NCI-H146 (cell line): ENCODE measurements at places on chromosomes 13 and 19.

DNA sequence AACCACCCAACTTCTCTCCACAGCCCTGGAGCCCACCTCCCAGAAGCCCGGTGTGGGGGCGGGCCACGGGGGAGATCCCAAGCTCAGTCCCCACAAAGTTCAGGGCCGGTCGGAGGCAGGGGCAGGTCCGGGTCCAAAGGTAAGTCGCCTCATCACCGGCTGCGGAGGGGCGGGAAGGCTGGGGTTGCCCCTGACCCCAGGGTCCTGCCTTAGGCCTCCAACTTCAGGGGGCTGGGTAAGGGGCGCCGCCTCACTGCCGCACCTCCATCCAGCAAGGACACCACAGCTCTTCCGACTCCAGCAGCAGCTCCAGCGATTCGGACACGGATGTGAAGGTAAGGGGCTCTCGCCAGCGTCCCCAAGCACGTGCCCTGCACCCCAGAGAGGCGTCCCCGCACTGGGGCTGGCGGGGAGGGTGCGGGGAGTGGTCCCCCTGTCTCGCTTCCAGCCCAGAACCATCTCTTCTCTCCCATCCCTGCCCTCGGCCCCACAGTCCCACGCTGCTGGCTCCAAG, 358 bp downstream of the C19orf33 start:
- DNase-seq: no peak

DNA sequence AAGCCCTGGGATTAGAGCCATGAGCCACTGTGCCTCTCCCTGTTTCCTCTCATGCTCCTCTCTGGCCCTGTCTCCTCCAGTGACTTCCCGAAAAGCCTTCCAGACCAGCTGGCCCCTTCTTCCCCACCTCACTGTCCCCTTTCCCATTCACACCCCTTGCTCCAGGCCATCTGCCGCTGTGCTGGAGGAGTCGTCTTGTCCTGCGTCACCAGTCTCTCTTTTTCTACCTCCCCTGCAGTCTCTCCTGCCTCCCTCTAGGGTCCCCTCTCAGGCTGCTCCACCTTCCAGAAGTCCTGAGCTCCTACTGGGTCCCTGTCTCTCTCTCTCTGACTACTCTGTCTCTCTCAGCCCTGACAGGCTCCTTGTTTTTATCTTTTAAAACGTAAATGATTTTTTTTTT, 5.3 kb upstream of the FFAR1 start:
- no peak for DNase-seq

GRCh38 chr13:46639033-46639981, 86.3 kb downstream of the LRCH1 start:
- DNase-seq: no peak

DNA sequence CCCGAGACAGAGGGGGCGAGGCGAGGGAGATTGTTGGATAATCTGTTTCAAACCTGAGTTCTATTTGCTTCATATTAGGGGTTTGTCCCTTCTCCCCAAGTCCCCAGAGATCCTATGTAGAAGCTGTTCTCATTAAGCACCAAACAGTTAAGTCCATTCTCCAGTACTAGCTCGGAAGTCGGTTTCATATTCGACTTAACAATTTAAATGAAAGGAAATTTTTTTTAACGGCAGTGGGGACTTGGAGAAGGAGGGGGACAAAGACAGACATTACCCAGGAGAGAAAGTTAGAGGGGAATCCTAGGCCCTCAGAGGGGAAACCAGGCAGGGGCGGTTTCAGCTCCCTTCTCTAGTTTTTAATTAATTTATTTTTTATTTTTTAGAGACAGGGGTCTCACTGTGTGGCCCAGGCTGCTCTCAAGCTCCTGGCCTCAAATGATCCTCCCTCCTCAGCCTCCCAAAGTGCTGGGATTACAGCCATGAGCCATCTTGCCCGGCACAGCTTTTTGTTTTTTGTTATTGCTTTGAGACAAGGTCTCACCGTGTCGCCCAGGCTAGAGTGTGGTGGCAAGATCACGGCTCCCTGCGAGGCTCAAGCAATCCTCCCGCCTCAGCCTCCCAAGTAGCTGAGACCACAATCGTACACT, 13.7 kb upstream of the TLE2 start:
- DNase-seq: no peak

GRCh38 chr13:42733046-42733445, 48.3 kb upstream of the FAM216B start:
- no peak for DNase-seq

DNA sequence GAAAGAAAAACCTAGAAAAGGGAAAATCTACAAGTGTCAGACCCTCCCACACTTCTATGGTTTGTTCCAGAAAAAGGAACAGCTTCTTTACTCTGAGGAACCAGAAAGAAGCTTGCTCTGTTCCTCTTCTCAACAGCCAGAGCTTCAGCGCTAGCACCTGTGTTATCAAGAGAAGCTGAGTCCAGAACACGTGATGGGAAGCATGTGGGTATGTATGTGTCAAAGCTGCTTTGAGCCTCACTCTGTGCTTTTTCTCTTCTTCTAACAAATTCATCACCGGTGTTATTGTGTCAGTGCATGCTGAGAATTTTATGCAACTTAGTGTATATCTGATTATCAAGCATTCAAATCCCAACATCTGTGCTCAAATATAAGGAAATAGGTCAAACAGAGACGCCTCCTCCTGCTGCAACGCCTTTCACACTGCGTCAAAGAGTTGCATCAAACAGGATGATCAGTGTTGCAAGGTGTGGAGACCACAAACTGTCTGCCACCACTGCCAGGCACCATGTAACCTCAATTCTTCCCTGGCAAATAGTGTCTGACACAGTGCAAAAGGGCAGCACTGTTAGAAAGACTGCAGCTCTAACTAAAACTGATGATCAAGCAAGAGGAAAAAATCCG, 83.9 kb downstream of the LRRC63 start:
- no peak for DNase-seq

DNA sequence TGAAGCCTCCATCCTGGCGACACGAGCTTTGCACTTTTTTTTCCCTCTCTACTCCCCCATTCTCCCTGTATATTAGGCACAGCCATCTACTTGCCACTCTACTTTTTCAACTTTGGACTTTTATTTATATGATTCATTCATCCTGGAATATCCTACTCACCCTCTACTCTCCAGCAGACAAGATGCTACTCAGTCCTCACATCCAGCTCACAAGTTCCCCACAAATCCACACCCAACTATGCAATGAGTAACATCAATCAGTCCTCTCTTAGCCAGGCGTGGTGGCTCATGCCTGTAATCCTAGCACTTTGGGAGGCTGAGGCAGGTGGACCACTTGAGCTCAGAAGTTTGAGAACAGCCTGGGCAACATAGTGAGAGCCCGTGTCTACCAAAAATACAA, 23.9 kb upstream of the URAD start:
- no peak for DNase-seq

DNA sequence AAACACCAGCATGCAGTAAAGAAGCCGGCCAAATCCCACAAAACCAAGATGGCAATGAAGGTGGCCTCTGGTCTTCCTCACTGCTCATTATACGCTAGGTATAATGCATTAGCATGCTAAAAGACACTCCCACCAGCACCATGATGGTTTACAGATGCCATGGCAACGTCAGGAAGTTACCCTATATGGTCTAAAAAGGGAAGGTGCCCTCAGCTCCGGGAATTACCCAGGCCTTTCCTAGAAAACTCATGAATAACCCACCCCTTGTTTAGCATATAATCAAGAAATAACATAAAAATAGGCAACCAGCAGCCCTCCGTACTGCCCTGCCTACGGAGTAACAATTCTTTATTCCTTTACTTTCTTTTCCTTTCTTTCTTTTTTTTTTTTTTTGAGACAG, 21.1 kb upstream of the PLEKHF1 start:
- DNase-seq: no peak

DNA sequence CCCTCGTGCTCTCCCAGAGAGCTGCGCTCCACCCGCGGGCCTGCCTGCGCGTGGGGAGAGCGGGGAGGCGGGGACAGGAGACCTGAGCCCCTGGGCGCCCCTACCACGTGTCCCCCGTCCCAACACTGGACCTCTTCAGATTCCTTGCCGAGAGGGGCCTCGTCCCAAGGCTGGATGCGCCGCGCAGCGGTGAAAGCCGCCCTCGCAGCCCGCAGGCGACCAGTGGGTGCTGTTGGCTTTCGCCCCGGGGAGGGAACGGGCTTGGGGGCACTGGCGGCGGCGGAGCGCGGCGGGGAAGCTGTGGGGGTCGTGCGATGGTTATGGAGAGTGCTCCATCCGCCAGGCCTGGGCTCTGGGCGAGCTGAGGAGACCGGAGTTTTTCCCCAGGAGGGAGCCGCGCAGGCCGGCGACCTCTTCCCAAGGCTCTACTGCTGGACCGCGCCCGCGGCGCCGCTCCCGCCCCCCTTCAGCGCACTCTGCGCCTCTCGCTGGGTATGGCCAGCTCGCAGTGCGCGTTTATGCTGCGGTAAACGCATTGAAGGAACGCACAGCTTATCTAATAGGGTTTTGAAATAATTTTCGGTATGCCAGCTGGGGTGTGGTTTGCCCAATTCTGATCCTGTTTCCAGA, 17.2 kb upstream of the RNF17 start:
- no peak for DNase-seq
